ENCODE measurements at places on chromosomes 1 and 21.

DNA sequence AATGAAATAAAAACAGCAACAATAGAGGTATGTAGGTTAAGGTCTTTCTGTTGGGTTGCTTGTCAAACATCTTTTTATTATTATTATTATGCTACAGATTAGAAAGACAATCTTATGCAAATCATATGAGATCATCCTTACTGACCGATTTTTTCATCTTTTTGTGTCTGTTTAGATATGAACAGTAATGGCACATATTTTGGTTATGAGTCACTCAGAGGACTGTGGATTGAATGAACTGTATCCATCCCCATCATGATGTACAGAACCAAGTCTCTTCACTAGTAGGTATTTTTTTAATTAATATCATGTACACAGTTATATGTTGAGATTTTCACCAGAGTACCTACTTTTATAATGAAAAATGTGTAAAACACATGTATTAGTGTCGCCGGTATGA, 159.1 kb downstream of the CHRM3 start:
- DNase-seq = no peak

DNA sequence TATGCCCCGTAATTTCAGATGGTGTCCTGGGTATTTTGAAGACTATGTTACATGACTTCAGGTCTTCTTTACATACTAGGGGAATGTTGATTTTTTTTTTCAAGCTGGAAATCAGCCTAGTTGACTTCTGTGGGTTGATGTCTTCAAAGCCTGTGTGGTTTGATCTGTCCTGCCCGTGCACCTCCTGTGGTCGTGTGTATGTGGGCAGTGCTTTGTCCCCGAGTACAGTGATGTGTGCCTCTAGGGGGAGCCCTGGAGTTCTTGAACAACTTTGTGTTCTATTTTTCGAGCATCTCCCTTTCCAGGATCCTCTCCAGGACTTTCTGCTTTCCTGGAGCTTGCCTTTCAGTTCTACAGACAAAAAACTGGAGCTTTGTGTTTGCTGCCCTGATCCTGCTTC, 28.9 kb downstream of the OBSCN start:
- peak; percentile 81 for DNase-seq

DNA sequence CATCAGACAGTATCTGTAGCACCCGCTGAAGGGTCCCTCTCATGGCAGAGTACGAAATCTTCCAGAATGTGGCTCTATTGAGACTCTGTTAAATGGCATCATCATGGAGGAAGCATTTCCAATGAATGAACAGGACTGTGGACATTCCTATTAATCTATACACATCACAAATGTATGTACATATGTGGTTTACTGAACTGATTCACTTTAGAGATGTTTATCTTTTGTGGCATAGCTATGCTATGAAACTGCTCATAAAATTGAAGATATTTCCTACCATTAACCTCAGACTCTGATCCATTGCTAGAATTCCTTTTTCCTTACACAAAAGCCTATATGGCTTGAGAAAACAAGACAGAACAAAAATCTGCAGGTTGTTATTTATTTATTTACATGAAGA, 259.6 kb upstream of the RRP15 start:
- no peak for DNase-seq

GRCh38 chr21:41926117-41926806, 27.6 kb downstream of the C2CD2 start:
- DNase-seq = peak; percentile 69

GRCh38 chr1:59041646-59042277, 255.1 kb upstream of the FGGY start:
- DNase-seq = no peak

DNA sequence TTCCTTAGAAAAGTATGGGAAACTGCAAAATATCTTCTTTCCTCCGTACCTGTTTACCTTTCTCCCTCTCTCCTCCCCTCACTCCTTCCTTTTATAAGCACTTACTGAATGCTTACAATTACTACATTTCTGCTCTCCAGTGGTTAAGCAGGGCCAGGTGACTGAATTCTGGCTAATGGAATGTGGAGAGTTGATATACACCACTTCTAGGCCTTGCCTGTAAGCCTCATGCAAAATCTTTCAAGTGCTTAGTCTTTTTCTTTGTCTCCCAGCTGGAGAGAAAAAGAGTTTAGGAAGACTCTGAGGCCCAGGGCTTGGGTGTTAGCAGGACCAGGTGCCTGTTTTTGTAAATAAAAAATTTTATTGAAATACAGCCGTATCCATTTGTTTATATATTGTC, 77.7 kb upstream of the CACNA1E start:
- no peak for DNase-seq

GRCh38 chr1:203174324-203174985, 1.2 kb downstream of the MYBPH start:
- no peak for DNase-seq

DNA sequence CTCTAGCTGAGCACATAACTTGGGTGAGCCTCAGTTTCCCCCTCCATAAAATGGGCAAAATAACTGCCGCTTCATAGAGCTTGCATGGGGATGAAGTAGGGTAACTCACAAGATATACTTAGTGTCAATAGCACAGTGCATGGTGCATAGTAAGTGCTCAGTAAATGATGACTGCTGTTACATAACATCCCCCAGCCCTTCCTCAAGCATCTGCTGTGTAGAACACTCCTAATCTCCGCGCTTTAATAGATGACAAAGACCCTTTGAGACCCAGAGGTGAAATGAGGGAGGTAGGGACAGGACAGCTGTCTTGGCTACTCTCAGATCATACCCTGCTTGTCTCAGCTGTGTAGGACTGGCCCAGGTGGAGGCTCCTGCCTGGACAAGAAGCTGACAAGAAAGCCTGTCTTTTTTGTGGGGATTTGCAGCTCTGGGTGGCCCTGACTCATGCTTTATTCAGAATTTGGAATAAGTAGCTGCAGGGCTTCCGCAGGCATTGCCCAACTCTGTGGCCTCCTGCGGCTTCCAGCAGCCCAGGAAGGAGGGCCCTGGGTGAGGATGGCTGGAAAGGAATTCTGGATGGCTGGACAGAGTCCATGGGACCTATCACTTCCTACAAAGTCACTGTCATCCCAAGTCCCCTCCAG, 20.7 kb upstream of the PADI4 start:
- DNase-seq = no peak

DNA sequence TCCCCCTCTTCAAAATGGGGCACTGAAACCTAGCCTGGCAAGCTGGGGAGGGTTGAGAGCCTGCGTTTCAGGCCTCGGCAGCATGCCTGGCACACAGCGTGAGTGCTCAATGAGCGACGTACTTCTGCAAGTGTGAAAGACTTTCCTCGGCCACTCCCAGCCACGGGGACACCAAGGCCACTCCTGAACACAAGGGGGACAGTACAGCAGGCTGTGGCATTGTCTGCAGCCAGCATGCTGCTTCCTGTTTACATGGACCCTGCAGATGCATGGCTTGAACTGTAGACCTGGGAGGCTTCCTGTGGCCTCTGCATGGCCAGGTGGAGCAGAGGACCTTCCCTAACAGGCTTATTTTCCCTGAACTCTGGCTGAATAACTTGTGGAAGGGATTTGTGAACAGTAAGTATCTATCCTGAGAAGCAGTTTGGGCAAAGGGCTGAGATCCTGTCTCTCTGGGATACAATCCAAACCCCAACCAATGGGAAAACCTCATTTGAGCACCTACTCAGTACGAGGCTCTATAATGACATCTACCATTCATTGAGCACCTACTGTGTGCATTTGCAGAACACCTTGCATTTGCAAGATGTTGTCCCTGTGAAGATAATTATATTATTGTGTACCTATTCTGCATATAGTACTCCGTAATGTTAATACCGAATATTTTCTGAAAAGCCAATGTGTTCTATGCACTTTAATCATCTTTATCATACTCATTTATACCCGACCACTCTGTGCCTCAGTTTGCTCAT, 9.9 kb upstream of the HSPG2 start:
- DNase-seq = no peak

GRCh38 chr1:58904299-58905125, 120.7 kb upstream of the JUN start:
- DNase-seq = no peak

- no peak for DNase-seq
Measured at GRCh38 chr1:38129473-38129872, 82.9 kb upstream of the POU3F1 start.
